ENCODE measurements at places on chromosomes 2 and 18.

- DNase-seq: no peak
Measured at GRCh38 chr2:198144660-198145059, 340.3 kb downstream of the PLCL1 start.

- DNase-seq: no peak
Measured at GRCh38 chr2:10309286-10309685, 6.6 kb downstream of the HPCAL1 start.

GRCh38 chr2:184049566-184049965, 548.8 kb upstream of the ZNF804A start:
- no peak for DNase-seq

GRCh38 chr2:236214376-236214995, 46.3 kb upstream of the GBX2 start:
- no peak for DNase-seq

DNA sequence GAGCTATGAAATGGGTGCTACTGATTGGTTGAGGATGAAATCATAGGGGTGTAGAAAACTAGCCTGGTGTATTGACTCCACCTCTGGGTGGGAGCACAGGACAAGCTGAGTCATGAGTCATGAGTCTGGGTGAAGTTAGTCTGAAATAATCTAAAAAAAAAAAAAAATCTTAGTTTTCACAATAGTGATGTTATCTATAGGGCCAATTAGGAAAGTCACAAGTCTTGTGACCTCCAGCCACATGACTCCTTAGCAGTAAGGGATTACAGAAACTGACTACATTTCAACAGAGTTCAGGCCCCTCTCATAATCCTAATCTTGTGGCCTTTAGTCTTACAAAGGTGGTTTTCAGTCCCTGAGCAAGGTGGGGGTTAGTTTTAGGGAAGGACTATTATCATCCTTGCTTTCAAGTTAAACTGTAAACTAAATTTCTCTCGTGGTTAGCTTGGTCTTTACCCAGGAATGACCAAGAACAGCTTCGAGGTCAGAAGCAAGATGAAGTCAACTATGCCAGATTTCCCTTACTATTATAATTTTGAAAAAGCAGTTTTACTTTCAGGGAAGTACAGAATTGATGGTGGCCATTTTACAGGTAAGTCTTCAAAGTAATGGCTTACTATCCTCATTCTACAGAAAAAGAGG, 338.0 kb upstream of the GYPC start:
- no peak for DNase-seq

GRCh38 chr2:42849311-42849710, 56.9 kb upstream of the HAAO start:
- DNase-seq: no peak

DNA sequence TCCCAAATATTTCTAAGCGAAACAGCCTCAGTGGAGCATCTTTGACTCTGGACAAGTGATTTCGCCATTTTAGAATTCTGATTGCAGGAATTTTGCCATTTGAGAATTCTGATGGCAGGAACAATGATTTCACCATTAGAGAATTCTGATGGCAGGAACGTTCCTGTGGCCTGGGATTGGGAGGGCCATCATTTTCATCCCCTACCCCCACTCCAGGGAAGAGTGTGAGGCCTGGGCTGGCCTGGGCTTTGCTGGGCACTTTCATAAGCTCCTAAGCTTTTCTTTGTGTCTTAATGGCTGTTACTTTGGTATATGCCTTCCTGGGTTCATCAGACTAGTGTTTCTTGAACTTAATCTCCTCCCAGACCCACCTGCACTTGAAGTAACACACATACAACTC, 129.3 kb upstream of the EPAS1 start:
- DNase-seq: no peak

GRCh38 chr2:56130463-56131070, 53.2 kb upstream of the CCDC85A start:
- DNase-seq: peak; percentile 12

DNA sequence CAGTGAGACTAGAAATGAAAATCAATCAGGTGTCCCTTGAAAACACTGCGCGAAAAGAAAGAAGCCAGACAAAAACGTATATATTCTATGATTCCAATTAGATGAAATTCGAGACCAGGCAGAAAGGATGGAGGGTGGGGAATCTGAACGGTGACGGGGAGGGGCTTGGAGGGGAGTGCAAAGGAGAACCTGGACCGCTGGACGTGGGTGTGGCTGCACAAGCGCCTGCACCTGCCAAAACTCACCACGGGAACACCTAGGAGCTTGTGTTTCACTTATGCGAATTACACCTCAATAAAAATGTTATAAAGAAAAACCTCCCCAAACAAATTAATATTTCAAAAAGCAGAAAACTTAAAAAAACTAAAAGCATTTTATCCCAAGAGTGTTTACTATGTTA, 21.9 kb downstream of the THAP4 start:
- DNase-seq: no peak

DNA sequence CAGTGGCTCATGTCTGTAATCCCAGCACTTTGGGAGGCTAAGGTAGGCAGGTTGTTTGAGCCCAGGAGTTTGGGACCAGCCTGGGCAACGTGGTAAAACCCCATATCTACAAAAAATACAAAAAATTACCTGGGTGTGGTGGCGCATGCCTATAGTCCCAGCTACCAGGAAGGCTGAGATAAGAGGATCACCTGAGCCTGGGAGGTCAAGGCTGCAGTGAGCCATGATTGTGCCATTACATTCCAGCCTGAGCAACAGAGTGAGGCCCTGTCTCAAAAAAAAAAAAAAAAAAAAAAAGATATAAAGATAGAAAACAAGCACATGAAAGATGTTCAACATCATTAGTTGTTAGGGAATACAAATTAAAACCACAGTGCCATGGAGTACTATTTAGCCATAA, 65.3 kb upstream of the UGP2 start:
- DNase-seq: no peak

GRCh38 chr18:44826418-44827259, 146.0 kb downstream of the SETBP1 start:
- DNase-seq: no peak

- DNase-seq: no peak
Measured at GRCh38 chr18:47882641-47883040, 47.8 kb downstream of the SMAD2 start.

- no peak for DNase-seq
Measured at GRCh38 chr2:26988058-26988860, 17.8 kb downstream of the MAPRE3 start.

All from NCI-H1694 (cell line).